ENCODE measurements at places on chromosomes 12 and 14. TPM values are rescaled to one million over a fixed set of nuclear protein-coding genes. Genes with fewer than 3 reads are reported as not detected.
A peak's percentile ranks its signal among the peaks of the same experiment; 100 is the strongest.

The ZC3H10 gene
- polyA plus RNA-seq, result 5.7 TPM

The TUNAR gene
- polyA plus RNA-seq, result not detected

The KRT6A gene
- 0.54 TPM for polyA plus RNA-seq

The CNOT2 gene
- 67.3 TPM for polyA plus RNA-seq

The RASSF8 gene
- 20.3 TPM for polyA plus RNA-seq

The MSI1 gene
- 4.4 TPM for polyA plus RNA-seq

The GZMB gene
- not detected for polyA plus RNA-seq

The NUAK1 gene
- 3.5 TPM for polyA plus RNA-seq

The CBLN3 gene
- polyA plus RNA-seq, result 2.4 TPM

The RILPL1 gene
- 17.5 TPM for polyA plus RNA-seq

The IKZF4 gene
- 3.5 TPM for polyA plus RNA-seq

The SSPN gene
- polyA plus RNA-seq, result 2.3 TPM

The NKX2-1 gene
- polyA plus RNA-seq, result 7.3 TPM

The MIP gene
- not detected for polyA plus RNA-seq

The PPM1H gene
- polyA plus RNA-seq, result 9.2 TPM

- no peak overlapping the region for H3K27ac ChIP-seq
- no peak overlapping the region for H3K4me3 ChIP-seq
- no peaks in the 10 kb centered on the region for H3K36me3 ChIP-seq
These were observed 33.6 kb downstream of the EXD2 start for GRCh38 chr14:69224946-69225345.

- H3K27me3 ChIP-seq, result no peaks in the 10 kb centered on the region
- DNase-seq, result peak; percentile 39
- H3K4me1 ChIP-seq, result peaks cover 12% of the 10 kb centered on the region
- no peaks in the 10 kb centered on the region for H3K36me3 ChIP-seq
- H3K4me3 ChIP-seq, result no peak overlapping the region
These were observed 209.7 kb upstream of the CDKN3 start for GRCh38 chr14:54186821-54187763.

DNA sequence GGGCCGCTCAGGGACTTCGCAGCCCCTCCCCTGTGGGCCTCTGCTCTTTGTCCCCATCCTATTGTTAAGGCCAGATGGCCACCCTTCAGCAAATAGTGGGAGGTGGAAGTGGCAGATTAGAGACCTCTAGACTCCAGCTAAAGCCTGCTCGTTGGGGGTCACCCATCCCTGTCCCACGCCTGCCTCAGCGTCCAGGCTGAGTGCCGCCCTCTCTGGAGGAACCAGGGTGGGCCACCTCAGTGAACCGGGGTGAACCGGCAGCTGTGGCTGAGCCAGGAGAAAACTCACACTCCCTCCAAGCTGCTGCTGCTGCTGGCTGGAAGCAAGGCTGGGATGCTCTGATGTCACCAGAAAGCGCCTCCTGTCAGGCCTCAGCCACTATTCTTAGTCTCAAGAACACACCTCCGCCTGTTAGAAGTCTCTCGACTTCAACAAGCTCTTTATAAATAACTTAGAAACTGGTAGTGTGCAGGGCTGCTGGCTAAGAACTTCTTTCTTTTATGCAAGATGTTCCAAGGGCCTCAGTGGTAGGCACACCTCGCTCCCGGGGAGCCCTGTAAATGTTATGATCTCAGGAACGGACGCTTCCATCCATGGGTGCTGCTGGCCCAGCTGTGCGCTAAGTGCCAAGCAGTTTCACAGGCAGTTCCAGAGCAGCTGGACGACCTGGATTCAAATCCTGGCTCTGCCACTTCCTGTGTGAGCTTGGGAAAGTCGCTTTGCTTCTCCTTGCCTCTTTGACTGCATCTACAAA, 19.8 kb upstream of the TESC start:
- H3K36me3 ChIP-seq, result no peaks in the 10 kb centered on the region
- H3K4me1 ChIP-seq, result no peaks in the 10 kb centered on the region
- DNase-seq, result no peak
- no peaks in the 10 kb centered on the region for H3K27me3 ChIP-seq
- no peak overlapping the region for H3K27ac ChIP-seq

- no peak overlapping the region for H3K4me3 ChIP-seq
- peak; percentile 19 for DNase-seq
- H3K27ac ChIP-seq, result peak overlapping the region; percentile 84
- no peaks in the 10 kb centered on the region for H3K36me3 ChIP-seq
These were observed 61.1 kb upstream of the DLK1 start for GRCh38 chr14:100665511-100666032.

DNA sequence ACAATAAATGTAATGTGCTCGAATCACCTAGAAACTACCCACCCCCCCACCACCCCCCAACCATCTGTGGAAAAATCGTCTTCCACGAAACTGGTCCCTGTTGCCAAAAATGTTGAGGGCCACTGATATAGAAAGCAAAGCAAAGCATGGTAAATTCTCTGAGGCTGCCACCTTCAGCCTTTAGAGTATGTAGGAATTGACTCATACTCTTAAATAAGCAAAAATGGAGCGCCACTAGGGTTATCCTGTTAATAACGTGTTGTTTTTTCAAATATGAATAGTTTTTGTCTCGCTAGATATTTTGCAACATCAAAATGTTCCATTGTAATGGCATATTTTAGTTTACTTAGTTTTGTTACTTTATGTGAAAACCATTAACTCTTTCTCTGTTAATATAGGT, 18.2 kb downstream of the DYNC1H1 start:
- H3K4me1 ChIP-seq, result no peaks in the 10 kb centered on the region
- DNase-seq, result no peak
- H3K4me3 ChIP-seq, result no peak overlapping the region
- H3K27me3 ChIP-seq, result no peaks in the 10 kb centered on the region
- H3K36me3 ChIP-seq, result peaks cover 5% of the 10 kb centered on the region

GRCh38 chr12:93225094-93225493, 152.6 kb upstream of the NUDT4 start:
- DNase-seq, result no peak
- no peaks in the 10 kb centered on the region for H3K27me3 ChIP-seq
- H3K36me3 ChIP-seq, result no peaks in the 10 kb centered on the region

GRCh38 chr12:112916270-112916669, 9.5 kb downstream of the OAS1 start:
- H3K4me3 ChIP-seq, result no peak overlapping the region
- no peaks in the 10 kb centered on the region for H3K27me3 ChIP-seq
- no peaks in the 10 kb centered on the region for H3K4me1 ChIP-seq
- H3K36me3 ChIP-seq, result no peaks in the 10 kb centered on the region

DNA sequence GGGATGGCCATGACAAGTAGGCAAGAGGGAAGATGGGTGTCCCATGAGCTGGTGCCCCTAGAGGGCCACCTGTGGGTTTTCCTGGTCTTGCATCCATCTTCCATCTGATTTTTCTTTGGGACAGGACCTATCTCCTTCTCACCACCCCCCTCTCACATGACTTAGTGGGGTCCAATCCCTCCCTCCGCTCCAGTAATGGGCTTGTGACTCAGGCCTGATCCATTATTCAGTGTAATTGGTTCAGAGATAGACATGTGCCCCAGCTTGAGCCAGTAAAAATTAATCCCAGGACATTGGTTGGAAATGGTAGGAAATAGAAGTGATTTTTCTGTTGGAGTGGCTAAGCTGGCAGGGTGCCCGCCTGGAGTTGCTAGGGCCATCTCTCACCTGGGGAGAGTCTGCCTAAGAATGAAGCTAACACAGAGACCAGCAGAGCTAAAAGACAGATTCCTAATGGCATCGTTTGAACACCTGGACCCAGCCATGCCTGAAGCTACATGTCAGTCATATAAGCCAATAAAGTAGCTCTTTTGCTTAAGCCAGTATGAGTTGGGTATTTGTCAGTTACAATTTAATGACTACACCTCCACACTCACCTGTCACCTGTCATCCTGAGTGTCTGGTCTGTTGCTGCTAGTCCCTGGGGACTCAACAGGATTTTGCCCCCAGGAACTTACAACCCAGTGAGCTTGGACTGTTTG, 14.7 kb downstream of the RASAL1 start:
- H3K4me1 ChIP-seq, result no peaks in the 10 kb centered on the region
- no peaks in the 10 kb centered on the region for H3K36me3 ChIP-seq
- no peak overlapping the region for H3K4me3 ChIP-seq
- no peak overlapping the region for H3K27ac ChIP-seq
- no peak for DNase-seq

- no peak for DNase-seq
- H3K4me1 ChIP-seq, result no peaks in the 10 kb centered on the region
- H3K27me3 ChIP-seq, result no peaks in the 10 kb centered on the region
- H3K4me3 ChIP-seq, result no peak overlapping the region
- H3K36me3 ChIP-seq, result no peaks in the 10 kb centered on the region
- H3K27ac ChIP-seq, result no peak overlapping the region
These were observed 21.2 kb upstream of the DLGAP5 start for GRCh38 chr14:55212634-55213033.

DNA sequence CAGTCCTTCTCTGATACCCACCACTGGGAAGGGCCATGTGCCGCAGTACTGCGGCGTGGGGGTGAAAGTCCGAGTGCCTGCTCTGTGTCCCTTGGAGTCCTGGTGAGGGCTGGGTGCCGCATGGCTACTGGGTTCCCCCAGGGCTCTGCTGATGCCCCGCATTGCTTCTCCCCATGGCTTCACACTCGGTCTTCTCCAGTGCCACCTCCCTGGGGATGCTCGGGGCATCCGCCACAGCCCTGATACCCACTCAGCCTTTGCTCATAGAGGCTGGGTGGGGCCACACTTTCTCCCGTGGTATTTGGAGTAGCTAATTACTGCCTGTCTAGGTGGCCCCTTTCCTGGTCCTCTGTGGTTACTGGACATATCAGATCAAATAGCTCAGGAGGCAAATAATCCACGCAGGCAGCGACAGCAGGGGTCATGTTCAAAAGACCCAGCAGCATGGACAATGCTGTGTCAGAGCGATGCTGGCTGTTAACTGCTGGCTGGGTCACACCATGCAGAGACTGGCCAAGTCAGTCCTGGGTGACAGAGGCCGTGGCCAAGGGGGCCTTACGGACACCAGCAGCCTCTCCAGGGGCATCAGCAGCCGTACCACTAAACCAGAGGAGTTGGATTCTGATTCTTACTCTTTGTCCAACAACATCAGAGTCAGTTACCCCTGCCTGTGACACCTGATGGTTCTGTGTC, 106.5 kb downstream of the ADGRD1 start:
- H3K36me3 ChIP-seq, result no peaks in the 10 kb centered on the region
- no peak overlapping the region for H3K4me3 ChIP-seq
- H3K27me3 ChIP-seq, result peaks cover 6% of the 10 kb centered on the region

- H3K4me3 ChIP-seq, result no peak overlapping the region
- no peaks in the 10 kb centered on the region for H3K4me1 ChIP-seq
- H3K36me3 ChIP-seq, result no peaks in the 10 kb centered on the region
- H3K27ac ChIP-seq, result no peak overlapping the region
These were observed 270.0 kb upstream of the CAND1 start for GRCh38 chr12:66999141-66999540.

- no peaks in the 10 kb centered on the region for H3K27me3 ChIP-seq
- peaks cover 29% of the 10 kb centered on the region for H3K4me1 ChIP-seq
- H3K36me3 ChIP-seq, result no peaks in the 10 kb centered on the region
- peak overlapping the region; percentile 59 for H3K27ac ChIP-seq
These were observed 61.4 kb upstream of the IFNG-AS1 start for GRCh38 chr12:67927815-67928214.

- H3K27me3 ChIP-seq, result no peaks in the 10 kb centered on the region
- no peak overlapping the region for H3K4me3 ChIP-seq
- DNase-seq, result no peak
- H3K27ac ChIP-seq, result no peak overlapping the region
These were observed 5.1 kb downstream of the PSMB11 start for GRCh38 chr14:23047034-23047634.

- H3K4me3 ChIP-seq, result no peak overlapping the region
- no peaks in the 10 kb centered on the region for H3K27me3 ChIP-seq
- no peaks in the 10 kb centered on the region for H3K36me3 ChIP-seq
- no peaks in the 10 kb centered on the region for H3K4me1 ChIP-seq
- DNase-seq, result no peak
These were observed 26.8 kb upstream of the IL22 start for GRCh38 chr12:68280240-68280639.

GRCh38 chr14:106511006-106511799, 984.8 kb downstream of the TMEM121 start:
- no peak overlapping the region for H3K4me3 ChIP-seq
- no peaks in the 10 kb centered on the region for H3K4me1 ChIP-seq
- DNase-seq, result no peak
- H3K27ac ChIP-seq, result no peak overlapping the region
- no peaks in the 10 kb centered on the region for H3K36me3 ChIP-seq

- peaks cover 51% of the 10 kb centered on the region for H3K27me3 ChIP-seq
- H3K27ac ChIP-seq, result no peak overlapping the region
- H3K4me1 ChIP-seq, result no peaks in the 10 kb centered on the region
- H3K36me3 ChIP-seq, result no peaks in the 10 kb centered on the region
- no peak for DNase-seq
- H3K4me3 ChIP-seq, result no peak overlapping the region
These were observed 30.9 kb downstream of the SYNDIG1L start for GRCh38 chr14:74395094-74395493.

- no peaks in the 10 kb centered on the region for H3K27me3 ChIP-seq
- H3K4me3 ChIP-seq, result no peak overlapping the region
- H3K4me1 ChIP-seq, result no peaks in the 10 kb centered on the region
- no peaks in the 10 kb centered on the region for H3K36me3 ChIP-seq
- DNase-seq, result no peak
- no peak overlapping the region for H3K27ac ChIP-seq
These were observed 576.1 kb downstream of the ALG10 start for GRCh38 chr12:34598352-34598827.

DNA sequence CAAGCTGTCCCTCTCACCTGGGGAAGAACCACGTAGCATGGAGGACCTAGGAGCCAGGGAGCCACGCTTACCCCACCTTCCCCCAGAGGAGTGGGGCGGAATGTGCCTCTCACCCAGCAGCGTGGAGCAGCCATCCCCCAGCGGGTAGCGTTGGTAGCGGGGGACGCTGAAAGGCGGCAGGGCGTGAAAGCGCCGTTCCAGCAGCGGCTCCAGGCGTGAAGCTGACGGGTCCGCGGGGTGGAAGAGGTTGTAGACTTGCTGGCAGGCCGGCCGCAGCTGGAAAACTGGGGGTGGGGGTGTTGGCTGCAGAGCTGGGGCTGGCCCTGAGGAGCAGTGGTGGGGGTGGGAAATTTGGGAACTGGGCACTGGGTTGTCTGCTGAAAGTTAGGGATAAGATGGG, 11.9 kb downstream of the ARL6IP4 start:
- DNase-seq, result no peak
- no peak overlapping the region for H3K4me3 ChIP-seq
- H3K36me3 ChIP-seq, result no peaks in the 10 kb centered on the region

DNA sequence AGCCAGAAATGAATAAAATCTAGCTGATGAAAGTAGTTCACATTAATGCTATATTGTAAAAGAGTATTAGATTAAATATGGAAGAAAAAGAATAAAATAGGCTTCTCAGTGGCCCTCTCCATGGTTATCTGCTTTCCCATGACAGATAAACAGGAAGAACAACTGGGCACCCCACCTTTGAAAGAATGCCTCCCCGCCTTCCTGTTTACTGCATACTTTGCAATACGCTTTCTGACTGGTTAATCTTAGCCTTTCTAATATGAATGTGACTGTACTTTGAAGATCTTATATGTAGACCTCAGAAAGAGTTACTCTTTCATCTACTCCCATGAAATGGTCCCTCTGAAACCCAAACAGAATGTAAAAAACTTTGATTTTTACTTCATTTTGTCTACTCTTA, 34.1 kb upstream of the DAAM1 start:
- no peaks in the 10 kb centered on the region for H3K4me1 ChIP-seq
- no peaks in the 10 kb centered on the region for H3K36me3 ChIP-seq
- H3K27me3 ChIP-seq, result no peaks in the 10 kb centered on the region
- no peak overlapping the region for H3K4me3 ChIP-seq
- DNase-seq, result no peak
